ENCODE measurements at places on chromosomes 5 and 9.

- no peak for DNase-seq
Observed at GRCh38 chr5:57445705-57446037, 36.9 kb downstream of the ACTBL2 start.

DNA sequence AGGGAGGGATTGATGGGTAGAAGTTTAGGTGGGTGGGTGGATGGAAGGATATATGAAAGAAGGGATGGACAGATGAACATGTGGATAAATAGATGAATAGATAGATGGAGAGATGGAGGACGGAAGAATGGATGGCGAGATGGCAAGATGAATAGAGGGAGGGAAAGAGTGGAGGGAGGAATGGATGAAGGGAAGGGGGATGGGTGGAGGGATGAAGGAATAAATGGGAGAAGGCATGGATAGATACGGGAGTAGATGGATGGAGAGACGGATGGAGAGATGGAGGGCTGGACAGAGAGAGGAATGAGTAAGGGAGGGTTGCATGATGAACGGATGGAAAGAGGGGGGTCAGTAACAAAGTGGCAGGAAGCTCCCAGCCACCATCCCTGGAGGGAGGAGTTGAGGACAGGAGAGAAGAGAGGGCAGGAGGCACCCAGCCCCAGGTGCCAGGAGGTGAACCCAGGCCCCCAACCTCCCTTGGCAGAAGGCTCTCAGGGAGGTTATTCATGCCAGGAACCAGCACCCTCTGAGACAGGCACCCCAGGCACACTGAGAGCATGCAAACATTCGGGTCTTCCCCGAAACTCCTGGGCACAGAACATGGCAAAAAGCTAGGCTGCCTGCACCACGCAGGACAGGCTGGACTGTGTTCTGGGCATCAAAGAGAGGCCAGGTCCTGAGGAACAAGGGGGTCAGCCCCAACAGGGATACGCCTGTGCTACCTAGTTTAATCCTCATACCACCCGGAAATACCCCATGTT is 9.1 kb downstream of the SARDH start:
- no peak for DNase-seq

DNA sequence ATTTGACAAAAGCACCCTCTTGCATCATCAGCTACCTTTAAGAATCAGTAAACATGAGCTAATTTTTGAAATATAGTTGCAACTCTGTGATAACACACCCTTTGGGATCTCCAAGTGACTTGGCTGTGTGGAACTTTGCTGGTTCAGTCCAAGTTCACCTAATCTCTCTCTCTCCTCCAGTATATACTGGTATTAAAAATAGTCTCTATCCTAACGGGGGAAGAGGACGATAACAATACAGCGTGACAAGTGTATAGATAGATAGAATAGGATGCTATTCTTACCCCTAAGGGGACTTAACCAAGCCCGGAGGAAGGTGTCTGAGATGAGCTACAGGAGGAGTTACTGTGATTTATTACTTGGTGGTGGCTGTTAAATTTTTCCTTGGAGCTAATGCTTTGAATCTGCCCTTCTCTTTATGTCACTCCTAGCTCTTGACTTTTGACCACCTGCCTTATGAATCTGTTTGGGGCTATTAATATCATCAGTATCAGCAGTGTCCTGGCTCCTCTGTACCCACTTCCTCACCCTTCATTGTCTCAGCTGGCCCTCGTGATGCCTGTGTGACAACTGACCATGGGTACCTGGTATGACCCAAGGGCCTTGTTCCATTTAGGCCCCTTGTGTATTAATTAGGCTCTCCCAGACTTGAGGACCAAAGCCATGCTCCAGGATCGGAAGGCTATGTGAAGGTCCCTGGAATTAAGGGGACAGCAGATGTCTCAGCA is 223.9 kb downstream of the SREK1 start:
- DNase-seq: no peak

DNA sequence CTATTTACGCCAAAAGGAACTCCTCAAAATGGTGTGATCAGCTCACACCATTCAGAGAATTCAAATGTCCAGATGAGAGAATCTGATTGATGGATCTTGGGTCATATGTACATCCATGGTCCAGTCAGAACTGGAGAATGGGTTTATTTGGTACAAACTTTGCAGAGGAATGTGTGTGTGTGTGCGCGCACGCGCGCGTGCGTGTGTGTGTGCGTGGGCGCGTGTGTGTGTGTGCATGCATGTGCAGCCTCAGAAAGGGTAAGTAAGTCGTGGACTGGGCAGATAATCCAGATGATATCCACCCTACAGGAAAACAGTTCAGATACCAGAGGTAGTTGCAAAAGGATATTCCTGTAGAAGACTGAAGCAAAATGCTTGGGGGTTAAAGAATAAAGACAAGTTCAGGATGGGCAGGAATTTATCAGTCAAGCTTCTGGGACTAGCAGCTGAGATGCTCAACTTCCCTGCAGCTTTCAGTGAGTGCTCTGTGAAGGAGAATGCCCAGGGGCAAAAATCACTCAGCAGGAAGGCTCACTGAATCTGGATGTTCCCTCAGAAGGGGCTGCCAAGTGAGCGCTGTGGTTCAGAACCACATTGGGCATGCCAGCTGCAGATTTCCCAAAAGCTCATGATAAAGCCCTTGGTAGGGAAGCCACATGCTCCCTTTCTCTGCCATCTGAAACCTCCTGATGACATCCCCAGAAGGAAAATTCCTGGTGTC is 440.5 kb upstream of the SGCD start:
- no peak for DNase-seq

- no peak for DNase-seq
Observed at GRCh38 chr5:102608414-102608813, 109.6 kb upstream of the SLCO6A1 start.

GRCh38 chr5:65142016-65142415 is 339.7 kb downstream of the ADAMTS6 start:
- no peak for DNase-seq

- DNase-seq: peak; percentile 63
Observed at GRCh38 chr9:130446101-130446861, 1.5 kb downstream of the ASS1 start.

DNA sequence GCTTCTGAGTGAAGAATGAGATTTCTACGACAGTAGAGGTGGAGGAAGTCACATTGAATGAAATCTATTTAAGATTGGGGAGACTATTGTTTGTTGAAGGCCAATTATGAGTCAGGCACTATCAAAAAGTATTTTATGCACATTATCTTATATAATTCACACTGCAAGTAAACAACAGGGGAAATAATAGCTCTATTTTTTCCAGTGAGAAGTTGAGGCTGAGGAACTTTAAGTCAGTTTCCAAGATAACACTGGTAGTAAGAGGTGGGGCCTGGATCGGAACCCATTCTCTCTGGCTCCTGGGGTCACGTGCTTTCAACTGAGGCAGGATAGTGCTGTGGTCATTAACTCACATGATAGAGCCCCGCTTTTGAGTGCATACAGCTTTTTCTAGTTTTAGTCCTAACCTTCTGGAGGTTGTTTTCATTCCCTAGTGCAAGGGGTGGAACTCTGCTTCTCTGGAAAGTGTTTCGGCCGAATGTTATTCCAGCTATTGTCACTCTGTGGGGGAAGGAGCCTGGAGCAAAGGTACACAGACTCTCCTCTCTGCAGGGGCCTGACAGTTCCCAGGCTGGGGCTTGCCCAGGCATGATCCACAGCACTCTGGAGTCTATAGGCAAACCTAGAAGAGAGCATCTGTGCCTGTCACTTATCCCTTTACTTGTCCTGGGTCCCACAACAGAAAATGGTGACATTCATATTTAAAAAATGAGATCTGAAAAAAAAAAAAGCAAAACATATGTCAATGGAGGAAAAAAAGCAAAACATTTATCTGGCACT is 352.4 kb upstream of the ACTBL2 start:
- DNase-seq: no peak

DNA sequence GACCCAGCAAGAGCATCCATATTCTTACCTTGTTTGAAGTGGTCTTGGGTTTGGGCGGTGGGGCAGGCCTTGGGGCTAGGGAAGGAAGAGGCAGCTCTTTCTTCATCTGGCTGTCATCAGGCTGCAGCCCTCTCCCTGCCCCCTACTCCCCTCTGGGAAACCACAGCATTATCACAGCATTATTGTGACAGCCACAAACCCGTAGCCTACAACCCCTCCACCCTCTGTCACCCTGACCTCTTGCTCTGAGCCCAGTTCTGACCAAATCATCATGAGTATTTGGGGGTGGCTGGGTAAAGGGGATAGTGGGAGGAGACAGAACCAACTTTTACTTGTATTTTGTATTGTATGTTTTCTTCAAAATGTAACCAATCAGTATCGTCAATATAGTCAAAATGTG is 94.3 kb upstream of the ARRDC3 start:
- no peak for DNase-seq

- DNase-seq: no peak
Observed at GRCh38 chr5:109868737-109869136, 179.0 kb downstream of the MAN2A1 start.

DNA sequence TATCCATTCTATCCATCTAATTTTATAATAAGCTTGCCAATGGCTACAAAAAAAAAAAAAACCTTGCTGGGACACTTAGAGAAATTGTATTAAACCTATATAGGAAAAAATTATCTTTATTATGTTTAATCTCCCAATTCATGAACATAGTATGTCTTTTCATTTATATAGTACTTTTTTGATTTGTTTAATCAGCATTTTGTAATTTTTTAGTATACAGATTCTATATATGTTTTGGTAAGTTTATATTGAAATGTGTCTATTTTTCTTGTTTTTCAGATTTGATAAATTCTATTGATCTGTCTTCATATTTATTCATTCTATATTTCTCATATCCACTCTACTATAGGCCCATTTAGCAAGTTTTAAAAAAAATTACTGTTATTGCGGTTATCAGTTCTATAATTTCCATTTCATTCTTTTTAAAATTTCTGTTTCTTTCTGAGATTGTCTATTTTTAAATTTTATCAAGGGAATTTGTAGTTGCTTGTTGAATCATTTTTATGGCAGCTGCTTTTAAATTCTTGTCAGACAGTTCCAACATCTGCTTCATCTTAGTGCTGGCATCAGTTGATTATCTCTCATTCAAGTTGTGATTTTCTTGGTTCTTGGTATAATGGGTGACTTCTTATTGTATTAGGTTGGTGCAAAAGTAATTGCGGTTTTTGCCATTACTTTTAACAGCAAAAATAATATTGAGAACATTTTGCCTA is 170.1 kb upstream of the S1PR3 start:
- no peak for DNase-seq

- no peak for DNase-seq
Observed at GRCh38 chr5:117473165-117473564, 898.5 kb upstream of the SEMA6A start.

DNA sequence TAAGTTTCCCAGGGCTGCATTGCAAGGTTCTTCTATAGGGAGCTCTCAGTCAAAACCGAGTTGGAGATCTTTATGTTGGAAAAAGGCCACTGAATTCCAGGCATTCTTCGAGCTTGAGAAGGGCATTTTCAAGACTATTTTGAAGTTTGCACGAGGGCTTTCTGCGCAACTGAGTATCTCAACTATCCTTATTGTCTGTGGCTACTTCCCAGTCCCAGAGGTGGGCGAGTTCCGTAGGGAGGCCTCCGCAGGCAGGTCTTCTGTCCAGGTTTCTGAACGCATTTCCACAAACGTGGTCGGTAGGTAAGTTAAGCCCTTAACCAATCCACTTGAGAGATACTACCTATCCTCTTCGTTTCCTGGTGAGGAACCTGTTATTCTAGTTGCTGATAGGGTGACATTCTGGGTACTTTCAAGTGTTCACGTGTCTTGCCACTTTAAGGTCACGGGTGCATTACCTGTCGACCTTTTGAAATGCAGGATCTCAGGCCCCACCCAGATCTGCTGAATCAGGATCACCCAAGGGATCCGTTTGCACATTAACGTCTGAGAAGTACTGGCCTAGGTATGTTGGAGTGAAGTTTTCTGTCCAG is 51.4 kb upstream of the TJP2 start:
- no peak for DNase-seq

- no peak for DNase-seq
Observed at GRCh38 chr9:13555989-13556500, 276.6 kb upstream of the MPDZ start.

All from frontal cortex (tissue), 4 donors.